ENCODE measurements at places on chromosomes 5 and 9.
A peak's percentile ranks its signal among the peaks of the same experiment; 100 is the strongest.

DNA sequence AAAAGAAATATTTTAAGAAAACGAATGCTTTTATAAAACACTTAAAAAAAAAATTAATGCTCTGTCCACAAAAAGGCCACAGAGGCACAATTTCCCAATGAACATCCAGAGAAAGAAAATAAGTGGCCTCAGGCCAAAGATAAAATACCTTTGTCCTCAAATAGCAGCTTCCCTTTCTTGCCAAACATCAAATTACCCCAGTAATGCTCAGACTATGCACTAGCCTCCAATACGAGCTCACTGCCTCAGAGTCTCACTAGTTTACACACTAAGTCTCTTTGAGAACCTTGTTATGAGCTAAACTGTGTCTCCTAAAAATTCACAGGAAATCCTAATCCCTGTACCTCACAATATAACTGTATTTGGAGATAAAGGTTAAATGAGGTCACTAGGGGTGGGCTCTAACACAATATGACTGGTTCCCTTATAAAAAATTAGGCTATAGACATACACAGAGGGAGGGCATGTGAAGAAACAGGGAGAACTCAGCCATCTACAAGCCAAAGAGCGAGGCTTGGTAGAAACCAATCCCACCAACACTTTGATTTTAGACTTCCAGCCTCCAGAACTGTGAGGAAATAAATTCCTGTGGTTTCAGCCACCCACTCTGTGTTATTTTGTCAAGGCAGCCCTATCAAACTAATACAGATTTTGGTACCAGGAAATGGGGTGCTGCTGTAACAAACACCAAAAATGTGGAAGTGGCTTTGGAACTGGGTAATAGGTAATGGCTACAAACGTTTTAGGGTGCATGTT is 4.4 kb downstream of the MPDZ start:
- no peak for DNase-seq

DNA sequence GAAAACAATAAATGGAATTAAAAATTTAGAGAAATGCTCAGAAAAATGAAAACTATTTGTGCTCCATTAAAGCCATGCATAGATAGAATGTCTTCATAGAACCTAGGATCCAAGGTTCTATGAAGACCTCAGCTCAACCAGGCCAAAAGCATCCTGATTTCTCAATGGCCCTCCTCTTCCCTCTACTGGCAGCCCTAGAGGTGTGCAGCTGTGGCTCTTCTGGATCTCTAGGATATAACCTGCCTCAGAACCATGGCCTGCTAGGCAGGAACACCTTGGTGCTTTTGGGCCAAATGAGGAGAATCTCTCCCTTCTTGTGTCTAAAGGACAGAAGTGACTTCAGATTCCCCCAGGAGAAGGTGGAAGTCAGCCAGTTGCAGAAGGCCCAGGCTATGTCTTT is 15.1 kb downstream of the IFNA1 start:
- peak; percentile 7 for DNase-seq

- no peak for DNase-seq
These were observed 20.4 kb downstream of the CCDC192 start for GRCh38 chr5:127723571-127723970.

GRCh38 chr5:22572941-22573340 is 280.2 kb downstream of the CDH12 start:
- no peak for DNase-seq

GRCh38 chr5:134509308-134510040 is 16.0 kb upstream of the JADE2 start:
- DNase-seq, result no peak

- no peak for DNase-seq
These were observed 59.8 kb upstream of the POU5F2 start for GRCh38 chr5:93800988-93801811.

GRCh38 chr9:132794730-132795380 is 83.2 kb downstream of the AK8 start:
- DNase-seq, result no peak

DNA sequence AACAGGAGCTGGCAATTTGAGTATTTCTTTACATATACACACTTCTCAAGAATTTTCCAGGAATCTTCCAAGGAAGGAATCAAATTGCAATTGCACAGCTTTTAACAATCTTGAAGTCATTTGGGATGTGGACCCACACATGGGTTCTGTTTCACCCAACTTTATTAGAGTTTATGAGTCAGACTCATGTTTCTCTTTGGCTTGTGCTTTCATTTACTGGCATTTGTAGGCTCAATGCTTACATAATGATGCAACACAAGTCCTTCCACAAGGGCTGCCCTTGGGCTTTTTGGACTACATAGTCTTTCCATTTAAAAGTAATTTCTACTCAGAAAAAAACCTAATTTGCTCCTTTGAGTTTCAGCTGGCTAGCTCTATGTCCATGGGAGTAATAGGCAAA is 4.6 kb upstream of the CDC37L1 start:
- DNase-seq, result no peak

DNA sequence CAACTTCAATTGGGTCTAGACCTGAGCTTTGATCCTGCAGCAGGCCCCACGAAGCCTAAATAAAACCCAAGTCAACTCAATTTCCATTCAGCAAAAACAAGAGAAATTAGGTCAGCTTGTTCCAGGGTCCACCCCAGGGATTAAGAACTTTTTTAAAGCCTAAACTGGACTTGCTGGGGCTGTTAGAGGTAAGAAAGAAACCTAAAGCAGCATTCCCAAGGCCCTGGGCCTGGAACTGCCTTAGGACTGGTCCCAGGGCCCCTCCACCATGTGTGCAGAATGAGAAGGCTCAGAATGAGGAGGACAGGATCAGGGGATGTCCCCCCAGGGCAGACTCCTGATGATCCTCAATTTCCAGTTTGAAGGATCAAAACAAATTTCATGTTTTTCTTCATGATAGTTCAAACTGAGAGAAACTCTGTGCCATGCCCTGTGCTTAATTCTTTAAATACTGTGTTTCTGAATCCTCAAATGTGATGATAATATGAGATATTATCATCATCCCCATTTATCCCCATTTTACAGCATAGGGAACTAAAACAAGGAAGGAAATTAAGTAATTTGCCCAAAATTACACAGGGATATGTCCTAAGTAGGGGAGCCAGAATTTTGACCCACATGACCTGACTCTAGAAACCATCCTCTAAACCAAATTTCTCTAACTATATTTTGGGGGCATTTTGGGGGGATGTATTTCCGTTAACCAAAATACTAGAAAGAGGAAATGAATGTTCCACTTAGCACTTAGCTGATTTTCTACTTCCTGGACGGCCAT is 64.5 kb downstream of the DENND1A start:
- no peak for DNase-seq

DNA sequence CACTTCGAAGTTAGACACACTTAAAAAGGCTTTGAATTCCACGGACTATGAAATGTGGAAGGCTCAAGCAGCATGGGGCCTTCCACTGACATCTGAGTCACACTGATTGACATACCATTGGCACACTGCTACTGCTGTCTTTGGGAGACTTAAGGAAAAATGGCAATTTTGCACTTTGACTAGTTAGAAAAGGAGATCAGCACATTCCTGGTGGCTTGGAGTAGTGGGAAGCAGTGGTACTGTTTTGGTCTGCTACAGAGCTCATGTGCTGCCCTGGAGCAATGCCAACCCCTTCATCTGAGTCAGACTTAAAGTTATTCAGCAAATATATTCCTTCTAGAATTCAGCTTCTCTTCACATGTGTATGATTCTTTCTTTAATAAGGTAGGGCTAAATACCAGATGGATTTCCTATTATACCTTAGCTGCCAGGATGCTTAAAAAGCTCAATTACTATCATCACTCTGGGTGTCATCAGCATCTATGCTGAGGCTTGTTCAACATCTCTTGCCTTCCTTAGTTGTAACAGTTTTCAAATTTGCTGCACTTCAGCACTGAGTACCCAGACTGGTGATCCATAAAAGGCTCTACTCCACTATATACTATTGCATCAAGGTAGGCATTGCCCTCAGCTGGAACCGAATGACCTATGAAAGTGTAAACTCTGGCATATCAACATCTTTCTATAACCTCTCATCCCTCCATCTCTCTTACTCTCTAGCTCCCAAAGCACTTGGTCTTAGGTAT is 42.3 kb upstream of the MOCS2 start:
- no peak for DNase-seq

- DNase-seq, result no peak
These were observed 155.7 kb downstream of the GLIS3 start for GRCh38 chr9:4143936-4144717.

GRCh38 chr9:83656952-83657351 is 34.0 kb downstream of the IDNK start:
- DNase-seq, result no peak

DNA sequence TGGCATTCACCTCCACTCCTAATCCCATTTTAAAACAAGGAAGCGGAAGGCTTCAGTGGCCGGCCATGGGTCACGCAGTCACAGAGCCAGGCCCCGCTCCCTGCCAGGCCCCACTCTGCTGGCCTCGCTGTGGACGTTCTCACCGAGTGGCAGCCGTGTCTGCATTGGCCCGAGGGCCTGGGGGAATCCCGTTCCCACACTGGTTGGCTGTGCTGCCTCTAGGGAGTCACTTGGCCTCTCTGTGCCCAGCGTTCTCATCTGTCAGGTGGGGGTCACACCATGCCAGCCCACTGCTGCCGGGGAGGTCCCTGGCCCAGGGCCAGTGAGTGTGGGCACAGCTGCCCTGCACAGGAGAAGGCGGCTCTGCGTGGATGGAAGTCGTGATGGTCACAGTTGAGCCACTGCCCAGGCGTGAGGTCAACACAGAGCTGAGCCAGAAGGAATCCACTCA is 13.4 kb upstream of the SLC9A3 start:
- DNase-seq, result no peak

DNA sequence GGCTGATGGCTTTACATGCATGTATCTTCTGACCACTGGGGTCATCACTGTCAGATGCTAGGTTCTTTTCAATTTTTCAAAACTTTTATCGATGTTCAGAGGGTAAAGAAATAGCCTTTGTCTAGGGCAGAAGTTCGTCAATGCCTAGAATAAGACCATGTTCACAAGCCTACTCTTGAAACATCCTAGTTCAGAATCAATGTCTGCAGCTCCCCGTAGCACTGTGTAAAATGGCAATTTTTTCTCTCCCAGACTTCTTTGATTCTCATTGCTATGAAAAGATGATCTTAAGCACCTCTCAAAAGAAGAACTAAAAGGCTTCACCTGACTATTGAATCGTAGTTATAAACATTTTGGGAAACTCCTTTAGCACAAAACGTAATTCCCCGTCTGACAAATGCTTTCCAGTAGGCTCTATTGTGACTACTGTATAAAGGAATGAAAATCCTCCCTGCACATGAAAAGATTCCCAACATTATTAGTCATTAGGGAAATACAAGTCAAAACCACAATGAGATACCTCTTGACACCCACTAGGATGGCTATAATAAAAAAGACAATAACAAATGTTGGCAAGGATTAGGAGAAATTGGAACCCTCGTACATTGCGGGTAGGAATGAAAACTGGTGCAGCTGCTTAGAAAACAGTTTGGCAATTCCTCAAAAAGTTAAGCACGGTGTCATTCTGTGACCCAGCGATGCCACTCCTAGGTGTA is 263.5 kb downstream of the ARHGAP26 start:
- DNase-seq, result no peak

GRCh38 chr5:110371725-110372041 is 354.8 kb downstream of the TMEM232 start:
- DNase-seq, result no peak

GRCh38 chr5:78925129-78925876 is 59.8 kb downstream of the ARSB start:
- no peak for DNase-seq

GRCh38 chr9:110543631-110544051 is 35.9 kb downstream of the SVEP1 start:
- DNase-seq, result no peak

GRCh38 chr5:134314443-134314842 is 52.5 kb downstream of the CDKL3 start:
- no peak for DNase-seq

- no peak for DNase-seq
These were observed 207.7 kb downstream of the SREK1 start for GRCh38 chr5:66351813-66352212.

DNA sequence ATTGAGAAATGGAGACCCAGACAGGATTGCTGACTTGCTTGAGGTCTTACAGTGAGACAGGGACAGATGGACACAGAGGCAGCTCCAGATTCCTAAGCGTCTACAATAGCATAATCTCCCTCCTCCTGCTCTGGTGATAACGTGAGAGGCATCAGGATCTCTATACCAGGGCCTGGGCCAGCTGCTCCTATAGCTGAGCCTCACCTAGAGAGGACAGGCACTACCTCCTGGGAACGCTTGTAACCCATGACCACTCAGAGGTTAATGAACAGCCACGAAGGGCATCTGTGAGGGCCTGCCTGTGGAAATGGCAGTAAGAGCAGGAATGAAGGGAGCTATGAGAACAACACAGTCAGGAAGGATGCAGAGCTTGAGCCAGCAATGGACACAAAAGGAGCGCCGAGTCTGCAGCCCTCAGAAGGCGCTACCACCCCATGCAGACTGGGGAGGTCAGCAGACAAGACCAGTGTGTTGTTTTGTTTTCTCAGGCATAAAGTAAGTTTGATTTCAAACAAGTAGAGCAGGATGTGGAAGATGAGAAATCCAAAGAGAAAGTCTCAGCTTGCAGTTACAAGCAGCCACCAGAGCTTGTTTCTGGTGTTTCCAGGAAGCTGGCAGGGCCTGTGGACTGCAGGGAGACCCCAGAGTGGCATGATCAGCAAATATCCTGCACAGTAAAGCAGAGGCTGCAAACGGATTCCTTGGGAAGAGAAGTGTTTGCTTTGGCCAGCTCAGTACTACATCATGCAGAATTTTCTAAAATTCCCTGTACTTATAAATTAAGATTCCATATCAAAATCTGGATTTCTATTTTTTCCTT is 17.4 kb downstream of the ANKS6 start:
- DNase-seq, result no peak

- DNase-seq, result no peak
These were observed 152.9 kb upstream of the PHYKPL start for GRCh38 chr5:178385496-178385890.

DNA sequence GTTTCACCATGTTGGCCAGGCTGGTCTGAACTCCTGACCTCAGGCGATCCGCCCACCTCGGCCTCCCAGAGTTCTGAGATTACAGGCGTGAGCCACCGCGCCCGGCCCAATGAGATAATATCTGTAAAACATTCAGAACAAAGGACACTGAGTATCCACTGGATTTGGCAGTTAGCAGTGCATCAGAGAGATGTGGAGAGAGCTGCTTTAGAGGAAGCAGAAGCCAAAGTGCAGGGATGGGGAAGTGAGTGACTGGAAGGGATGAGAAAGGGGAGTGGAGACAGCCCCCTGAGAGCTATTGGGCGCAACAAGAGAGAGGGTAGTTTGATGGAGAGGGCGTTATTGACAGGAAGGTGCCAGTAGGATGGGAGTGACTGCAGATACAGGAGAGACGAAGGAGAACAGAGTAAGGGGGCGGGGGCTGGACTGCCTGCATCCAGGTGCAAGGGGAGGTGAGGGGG is 157.5 kb upstream of the SHB start:
- no peak for DNase-seq

DNA sequence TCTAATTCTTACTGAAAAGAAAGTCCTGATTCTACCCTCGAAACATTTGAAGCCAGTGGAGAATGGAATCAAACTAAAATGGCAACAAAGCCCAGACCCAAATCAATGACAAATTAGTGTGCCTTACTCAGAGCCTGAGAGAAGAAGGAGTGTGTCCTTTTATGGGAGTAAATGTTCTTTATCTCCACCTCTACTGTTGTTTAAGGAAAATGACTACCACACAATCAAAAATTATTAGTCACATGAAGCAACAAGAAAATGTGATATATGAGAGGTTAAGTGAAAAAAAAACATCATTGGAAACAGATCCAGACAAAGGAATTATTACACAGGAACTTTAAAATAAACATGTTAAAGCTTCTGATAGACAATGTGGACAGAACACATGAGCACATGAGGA is 49.7 kb upstream of the FOXB2 start:
- DNase-seq, result no peak
